NCI-H748 treated with DMSO at 0.1 percent for 48 hours (cell line): ENCODE measurements at places on chromosomes 7 and 10.

DNA sequence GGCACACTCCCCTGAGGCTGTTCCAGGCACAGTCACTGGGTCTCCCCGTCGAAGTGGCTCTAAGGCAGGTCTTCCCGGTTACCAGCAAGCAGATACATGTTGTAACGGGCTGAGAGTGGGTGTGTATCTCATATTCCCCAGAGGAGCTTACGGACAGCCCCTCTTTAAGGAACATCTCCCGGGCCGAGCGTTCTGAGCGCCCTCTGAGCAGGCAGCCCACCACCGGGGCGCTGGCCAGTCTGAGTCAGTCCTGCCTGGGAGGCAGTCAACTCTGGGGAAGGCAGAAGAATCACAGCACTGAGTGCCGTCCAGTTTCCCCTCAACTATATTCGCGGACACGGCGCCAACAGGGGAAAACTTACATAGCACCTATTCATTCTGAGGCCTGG, 117.4 kb downstream of the LHPP start:
- DNase-seq: no peak

GRCh38 chr7:6323967-6324701, 51.7 kb upstream of the CYTH3 start:
- no peak for DNase-seq

GRCh38 chr10:114802177-114802576, 19.4 kb upstream of the FHIP2A start:
- no peak for DNase-seq

DNA sequence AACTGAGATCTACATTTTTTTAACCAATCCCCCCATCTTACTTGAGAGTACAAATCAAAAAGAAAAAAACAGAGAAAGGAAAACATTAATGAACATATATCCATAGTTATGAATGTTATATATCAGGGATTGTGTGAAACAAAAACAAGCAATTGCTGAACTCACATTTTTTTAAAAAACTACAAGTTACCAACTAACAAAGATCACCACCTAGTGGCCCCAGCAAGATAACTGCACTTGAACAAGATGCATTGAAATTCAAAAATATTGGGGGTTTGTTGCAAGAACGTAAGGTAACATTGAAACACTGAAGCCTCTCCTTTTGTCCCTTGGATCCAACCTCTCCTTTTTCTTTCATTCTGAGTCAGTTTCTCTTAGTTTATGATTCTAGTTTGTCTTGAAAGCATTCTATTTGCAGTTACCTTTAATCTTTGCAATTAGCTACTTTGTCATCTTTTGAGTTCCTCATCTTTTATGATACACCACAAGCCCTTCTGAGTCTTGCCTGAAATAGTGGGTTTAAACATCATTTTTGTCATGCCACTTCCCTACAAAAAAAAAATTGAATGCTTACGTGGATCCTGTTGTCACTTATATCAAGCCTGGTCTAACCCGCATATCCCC, 87.3 kb upstream of the TES start:
- peak; percentile 42 for DNase-seq

DNA sequence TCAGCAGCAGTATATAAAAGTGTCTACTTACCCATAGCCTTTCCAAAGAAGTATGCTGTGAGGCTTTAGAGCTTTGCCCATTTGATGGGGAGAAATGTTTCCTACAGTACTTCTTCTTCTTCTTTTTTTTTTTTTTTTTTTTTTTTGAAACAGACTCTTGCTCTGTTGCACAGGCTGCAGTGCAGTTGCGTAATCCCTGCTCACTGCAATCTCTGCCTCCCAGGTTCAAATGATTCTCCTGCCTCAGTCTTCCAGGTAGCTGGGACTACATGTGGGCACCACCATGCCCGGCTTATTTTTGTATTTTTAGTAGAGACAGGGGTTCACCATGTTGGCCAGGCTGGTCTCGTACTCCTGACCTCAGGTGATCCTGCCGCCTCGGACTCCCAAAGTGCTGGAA, 101.7 kb upstream of the TMEM26 start:
- DNase-seq: no peak

DNA sequence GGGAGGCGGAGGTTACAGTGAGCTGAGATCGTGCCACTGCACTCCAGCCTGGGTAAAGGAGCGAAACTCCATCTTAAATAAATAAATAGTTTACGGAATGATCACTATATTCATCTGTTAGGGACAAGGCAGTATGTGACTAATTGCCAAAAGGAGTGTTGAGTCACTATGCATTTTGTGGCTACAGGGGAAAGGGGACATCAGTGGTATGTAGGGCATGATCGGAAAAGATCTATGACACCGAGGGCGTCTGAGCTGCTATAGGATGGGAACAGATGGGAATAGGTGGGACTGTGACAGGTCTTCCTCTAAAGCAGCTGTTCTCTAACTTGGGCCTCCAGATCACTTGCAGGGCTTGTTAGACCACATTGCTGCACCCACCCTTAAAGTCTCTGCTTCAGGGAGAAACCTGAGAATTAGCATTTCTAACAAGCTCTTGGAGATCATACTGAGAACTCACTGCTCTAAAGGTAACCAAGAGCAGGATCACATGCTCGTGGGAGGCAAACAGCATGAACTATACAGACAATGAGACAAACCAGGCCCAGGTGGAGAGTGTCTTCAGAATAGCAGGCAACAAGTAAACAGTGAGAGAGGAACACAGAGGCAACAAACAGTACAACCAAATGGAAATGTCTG, 65.1 kb upstream of the ITGA8 start:
- no peak for DNase-seq

DNA sequence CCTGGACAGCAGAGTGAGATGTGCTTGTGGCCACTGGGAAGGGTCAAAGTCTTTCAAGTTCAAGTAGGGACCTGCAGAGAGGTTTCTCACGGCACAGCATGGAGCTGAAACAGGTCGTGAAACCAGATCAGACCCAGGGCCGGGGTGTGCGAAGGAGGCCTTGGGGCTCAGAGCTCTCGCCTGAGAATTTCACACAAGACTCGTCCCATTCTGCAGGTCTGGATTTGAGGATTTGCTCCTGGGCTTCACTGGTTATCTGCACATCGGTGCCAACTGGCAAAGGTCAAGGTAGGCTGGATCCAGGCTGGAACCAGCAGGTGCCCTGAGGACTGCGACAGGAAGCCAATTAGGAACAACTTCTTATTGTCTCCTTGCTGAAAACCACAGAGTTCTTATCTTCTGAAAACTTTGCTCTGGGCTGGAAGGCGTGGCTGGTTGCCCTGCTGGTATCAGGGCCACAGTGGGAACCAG, 24.0 kb upstream of the GTF2I start:
- no peak for DNase-seq

DNA sequence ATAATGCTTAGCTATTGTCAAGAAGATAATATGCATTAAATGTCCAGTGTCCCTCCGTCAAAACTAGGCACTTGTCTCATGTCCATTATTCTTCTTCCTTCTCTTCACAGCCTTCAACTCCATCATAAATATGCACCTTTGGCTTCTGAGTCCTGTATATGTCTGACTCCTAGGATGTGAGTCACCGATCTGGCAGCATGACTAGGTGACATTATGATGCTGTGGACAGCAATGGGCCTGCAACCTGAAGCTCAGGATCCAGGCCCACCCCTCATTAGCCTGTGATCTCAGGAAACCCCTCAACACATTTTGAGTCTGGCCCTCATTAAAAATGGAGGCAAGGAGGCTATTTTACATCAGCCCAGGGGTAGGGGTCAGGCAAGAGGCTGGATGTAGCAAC, 362.5 kb upstream of the ZMIZ1 start:
- no peak for DNase-seq

GRCh38 chr10:7493996-7494395, 83.2 kb upstream of the SFMBT2 start:
- peak; percentile 11 for DNase-seq

DNA sequence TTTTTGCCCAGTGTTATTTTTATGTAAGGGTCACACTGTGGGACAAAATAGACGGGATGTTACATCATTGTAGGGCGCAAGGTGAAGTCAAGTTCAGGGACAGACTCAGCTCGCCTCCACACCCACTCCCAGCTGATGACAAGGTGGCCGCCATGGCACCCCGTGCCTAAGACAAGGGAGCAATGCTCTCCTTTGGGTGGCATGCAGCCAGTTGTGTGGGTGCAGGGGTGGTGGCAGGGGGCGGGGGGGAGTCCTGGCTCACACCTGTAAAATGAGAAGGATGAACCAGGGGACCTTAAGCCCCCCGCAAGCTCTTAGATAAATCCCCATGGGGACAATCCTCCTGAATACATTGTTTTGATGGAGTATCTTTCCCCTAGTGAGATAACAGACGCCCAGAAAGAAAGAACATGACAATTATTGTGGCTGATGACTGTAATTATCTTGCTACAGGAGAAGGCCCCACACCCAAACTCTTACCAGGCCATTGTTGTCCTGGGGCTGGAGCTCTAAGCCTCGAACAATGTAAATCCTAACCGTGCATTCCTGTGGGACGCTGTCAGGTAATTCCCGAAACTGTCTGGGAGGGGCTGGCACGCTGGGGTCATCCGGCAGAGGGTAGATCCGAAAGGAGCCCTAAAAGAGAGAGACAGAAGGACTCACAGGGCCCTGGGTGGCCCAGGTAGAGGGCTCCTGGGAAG, 148.7 kb downstream of the MYOF start:
- DNase-seq: peak; percentile 71

GRCh38 chr7:50959991-50960390, 177.3 kb upstream of the GRB10 start:
- DNase-seq: no peak

- no peak for DNase-seq
Observed at GRCh38 chr7:77566421-77566820, 29.3 kb downstream of the PTPN12 start.

DNA sequence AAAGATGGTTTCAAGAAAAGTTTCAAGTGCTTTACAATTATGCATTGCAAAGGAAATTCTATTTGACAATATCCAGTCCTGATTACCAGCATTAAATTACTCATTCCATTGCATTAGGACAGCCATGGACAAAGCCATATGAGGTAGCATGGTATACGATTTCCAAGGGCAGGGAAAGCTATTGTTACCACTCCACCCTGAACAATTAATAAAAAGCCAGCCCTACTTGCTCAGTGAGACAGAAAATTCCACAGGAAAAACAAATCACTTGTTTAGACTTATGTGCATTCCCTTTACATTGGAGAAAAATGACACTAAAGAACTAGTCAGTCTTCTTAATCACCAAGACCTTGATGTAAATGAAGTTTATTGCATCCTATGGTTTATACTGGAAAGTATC, 5.6 kb downstream of the CD36 start:
- no peak for DNase-seq

DNA sequence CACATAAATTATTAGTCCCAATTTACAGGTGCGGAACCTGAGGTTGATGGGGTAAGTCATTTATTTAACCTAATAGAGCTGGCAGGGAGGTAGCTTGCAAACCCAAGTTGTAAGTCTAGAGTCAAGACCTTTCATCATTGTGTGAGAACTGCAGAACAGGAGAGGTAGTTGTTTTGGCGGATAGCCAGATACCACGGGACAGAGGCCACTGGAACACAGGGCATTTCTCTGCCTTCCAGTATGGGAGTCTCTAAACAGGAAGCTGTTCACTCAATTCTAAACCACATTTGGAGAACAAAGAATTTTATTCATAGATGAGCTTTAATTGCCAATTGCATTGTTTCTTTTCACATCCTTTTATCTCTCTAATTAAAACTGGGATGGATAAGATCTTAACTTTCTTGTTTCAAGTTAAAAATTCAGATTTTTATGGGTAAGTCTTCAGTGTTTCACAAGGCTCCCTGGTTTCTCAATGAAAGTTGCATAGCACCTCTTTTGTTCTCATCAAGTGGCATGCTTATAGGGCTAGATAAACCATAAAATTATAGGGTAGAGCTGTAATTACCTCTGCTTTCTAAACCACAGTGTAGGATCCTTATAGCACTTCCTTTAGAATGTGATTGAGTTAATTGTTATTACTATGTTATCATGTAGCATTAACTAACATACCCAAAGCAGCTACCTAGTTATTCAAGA, 489.0 kb downstream of the GATA3 start:
- no peak for DNase-seq

- DNase-seq: no peak
Observed at GRCh38 chr10:42980553-42981357, 96.1 kb upstream of the RET start.

DNA sequence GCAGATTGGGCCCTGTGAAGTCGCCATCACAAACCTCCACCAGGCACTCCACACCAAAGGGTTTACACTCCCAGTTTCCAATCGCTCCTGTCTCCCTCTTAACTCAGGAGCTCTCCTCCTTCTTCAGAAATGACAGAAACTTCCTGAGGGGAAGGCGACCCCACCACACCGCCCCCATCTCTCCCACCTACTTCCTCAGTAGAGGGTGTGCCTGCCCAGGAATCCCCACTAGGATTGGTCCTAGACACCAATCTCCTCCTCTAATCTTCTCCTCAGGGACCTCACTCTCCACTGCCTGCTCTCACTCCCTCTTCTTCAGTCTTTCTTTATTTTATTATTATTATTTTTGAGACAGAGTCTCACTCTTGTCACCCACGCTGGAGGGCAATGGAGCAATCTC, 5.9 kb upstream of the INSIG1 start:
- no peak for DNase-seq

DNA sequence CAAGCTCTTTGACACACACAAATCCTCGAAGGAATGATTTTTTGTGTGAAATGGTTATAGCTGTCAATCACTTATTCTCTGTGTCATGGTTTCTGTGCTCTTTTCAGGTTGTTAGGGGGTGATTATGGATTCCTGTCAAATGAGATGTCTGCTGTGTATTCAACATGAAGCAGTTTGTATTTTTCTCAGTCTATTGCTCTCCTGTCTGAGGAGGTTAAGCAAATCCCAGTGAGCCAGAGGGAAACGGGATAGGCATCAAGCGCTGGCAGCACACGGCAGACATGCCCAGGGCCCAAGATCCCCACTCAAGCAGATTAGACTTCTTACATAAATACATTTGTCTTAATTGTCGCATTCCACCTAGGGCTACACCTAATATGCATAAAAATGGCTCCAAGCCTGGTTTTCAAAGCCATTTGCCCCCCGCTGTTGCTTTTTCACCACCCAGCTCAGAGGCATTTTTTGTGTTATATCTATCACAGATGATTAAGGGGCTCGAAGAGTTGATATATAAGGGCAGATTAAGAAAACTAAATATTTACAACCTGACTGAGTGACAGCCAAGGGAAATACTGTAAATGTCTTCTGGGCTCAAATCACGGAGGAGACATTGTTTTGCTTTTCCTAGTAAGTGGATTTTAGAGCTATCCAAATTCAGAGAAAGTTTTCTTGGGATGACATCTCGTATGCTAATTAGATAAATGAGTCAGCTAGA, 192.7 kb upstream of the LRGUK start:
- no peak for DNase-seq

DNA sequence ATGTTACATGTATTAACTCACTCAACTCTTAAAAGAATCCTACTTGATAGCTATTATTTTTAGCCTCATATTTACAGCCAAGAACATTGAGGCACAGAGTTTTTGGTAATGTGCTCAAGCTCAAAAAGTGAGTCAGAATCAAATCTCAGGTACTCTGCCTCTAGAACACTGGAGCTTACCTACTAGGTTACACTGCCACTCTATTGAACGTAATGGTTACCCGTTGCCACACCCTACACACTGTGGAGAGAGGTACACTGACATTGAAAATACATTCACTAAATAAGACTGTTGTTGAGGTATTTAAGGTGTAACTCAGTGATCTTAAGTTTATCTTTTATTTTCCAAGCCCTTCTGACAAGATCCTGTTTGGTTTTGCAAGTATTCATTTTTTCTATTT, 17.9 kb downstream of the SLC26A3 start:
- DNase-seq: no peak
